NCI-H446 treated with DMSO at 0.1 percent for 48 hours (cell line): ENCODE measurements at places on chromosomes 3 and 15.

GRCh38 chr3:137343283-137343682 is 385.5 kb downstream of the IL20RB start:
- DNase-seq: no peak

GRCh38 chr15:92682741-92683510 is 27.4 kb upstream of the FAM174B start:
- DNase-seq: no peak

DNA sequence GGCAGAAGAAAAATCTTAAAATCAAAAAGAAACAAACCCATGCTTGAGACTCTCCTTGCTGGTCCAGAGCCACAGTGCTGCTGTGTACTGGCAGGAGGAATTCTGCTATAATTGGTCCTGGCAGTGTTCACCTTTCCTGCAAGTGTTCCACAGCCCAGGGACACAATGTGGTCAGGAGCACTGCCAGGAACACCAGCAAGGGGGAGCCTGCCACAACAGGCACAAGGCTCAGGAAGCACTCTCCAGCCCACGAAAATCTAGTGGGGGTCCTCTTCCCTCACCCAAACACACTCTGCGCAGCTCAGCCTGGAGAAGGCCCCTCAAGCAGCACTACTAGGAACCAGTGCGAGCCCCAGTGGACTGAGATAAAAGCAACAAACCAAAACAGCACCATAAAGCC is 92.9 kb downstream of the UBE3A start:
- DNase-seq: peak; percentile 3

DNA sequence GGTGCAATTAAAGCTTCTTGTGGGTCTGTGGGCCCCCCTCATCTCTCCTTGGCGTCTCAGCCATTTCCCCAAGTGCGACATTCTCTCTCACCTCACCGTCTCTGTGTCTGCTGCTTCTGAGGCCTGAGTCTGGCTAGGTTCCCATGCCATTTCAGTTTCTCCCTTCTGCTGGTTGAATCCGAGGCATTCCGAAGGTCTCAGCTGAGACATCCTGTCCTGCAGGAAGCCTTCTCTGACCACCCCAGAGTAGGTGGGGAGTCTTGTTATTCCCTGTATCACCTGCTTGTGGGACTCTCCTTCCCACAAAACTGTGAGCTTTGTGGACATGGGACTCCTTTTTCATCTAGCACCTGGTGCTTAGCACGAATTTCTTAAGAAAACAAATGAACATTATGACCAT is 78.3 kb downstream of the ASB7 start:
- no peak for DNase-seq

DNA sequence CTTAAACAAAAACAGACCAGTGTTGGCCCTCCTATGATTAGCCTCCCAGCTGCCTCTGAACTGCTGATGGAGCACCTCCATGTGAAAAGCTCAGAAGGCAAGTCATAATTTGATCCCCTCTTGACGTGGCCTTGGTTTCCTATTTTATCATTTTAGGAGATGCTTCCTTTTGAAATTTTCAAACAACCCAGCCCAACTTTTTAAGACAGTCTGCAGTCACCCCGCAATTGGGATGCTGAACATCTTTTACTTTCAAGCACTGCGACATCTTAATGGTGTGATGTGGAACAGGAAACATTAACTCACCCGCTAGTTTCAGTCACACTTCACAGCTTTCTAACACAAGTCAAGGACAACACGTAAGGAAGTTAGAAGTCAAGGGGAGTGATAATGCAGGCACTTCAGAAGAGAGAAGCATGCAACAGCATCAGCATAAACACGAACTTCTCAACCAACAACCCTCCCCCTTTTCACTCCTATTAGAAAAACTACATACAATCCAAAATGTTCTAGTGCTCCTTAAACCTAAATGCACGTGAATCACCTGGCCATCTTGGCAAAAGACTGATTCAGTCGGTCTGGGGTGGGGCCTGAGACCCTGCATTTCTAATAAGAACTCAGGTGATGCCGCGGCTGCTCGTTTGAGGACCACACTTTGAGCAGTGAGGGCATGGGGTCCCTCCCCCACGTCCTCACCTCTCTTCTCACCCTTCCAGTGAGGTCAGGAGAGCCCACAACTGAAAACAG is 161.5 kb downstream of the FOXP1 start:
- DNase-seq: no peak
